Hepatocyte (in vitro differentiated cells): ENCODE measurements at places on chromosomes 2 and 18. TPM values are rescaled to one million over a fixed set of nuclear protein-coding genes. Genes with fewer than 3 reads are reported as not detected.

DNA sequence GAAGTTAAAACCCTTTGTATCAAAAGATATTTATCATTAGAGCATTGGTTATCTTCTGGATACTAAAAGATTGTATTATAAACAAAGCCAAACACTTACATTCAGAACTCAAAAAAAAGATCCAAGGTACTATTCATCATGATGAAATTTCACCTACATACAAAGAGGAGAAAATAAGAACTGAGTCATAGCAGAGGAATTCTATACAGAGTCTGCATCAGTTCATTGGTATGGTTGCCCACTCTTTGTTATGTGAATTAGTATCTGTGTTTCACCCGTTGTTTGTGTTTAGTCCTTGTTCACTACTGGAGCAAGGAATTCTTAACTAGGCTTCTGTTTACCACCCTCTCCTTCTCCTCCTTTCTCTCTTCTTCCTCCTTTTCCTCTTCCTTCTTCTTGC is 157.9 kb downstream of the LNPK start:
- DNase-seq: no peak

DNA sequence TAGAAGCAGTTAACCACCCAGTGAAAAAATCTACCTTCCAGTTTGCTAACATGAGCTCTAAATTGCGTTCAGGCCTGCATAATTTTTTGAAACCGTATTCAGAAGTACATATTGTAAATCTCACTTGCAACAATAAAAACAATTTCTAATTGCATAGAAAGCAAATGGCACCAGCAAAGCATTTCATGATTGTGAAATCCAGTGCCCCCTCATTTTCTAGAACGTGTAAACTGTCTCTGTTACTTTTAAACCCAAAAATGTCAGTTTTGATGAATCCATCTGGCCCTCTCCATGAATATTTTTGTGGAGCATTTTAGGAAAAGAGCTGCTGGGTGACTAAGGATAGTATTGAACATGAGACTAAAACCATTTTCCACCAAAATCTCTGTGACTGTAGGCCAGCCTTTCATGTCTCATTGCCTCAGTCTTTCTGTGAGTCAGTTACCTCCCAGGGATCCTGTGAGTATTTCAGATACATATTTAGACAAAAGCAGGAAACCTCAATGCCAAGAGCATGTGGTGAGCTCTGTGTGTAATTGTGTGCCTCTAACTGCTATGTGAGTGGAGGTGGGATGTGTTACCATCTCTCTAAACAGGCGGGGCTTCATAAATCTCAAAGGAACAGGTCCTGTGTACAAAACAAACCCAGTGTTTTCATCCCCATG is 477.8 kb upstream of the DCC start:
- DNase-seq: no peak

- no peak for DNase-seq
Observed at GRCh38 chr18:46883180-46883579, 34.1 kb downstream of the PIAS2 start.

DNA sequence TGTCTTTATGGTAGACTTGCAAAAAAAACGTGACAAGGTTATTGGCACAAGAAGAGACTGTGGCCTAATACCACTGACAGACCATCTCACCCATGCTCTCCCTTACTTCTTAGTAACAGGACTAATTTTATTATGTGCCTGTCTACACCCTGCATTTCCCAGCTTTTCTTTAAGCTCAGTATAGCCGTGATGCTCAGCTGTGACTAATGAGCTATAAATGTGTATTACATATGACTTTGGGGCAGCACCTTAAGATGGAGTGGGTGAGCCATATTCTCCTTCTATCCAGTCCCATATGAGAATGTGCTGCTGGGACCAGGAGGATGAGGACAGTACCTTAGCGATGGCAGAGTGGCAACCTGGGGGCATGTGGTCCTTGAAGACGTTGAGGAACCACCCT is 293.5 kb downstream of the RNF144A start:
- DNase-seq: no peak

Gene TAF4B
- 0.85 TPM in 1 of 2 replicates, not detected in the other for polyA plus RNA-seq

Gene KIAA2012
- 0.05 TPM in 1 of 2 replicates, not detected in the other for polyA plus RNA-seq

DNA sequence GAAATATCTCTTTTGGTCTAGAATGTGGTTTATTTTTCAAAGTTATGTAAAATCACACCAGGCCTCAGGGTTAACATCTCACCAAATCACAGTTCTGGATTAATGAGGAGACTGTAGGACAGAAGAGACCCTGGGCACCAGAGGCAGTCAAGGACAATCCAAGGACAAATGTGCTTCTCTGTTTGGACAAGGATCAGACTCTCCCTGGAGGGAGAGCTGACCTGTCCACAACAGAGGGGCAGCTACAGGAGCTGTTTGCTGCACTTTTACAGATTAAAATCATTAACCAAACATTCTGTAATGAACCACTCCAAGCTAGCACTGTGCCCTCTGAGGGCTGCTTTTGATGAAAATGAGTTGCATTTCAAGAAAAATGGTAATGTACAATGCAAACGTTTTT is 690.6 kb upstream of the SLC8A1 start:
- DNase-seq: no peak

GRCh38 chr2:156818221-156818620 is 382.0 kb downstream of the GPD2 start:
- DNase-seq: no peak

- DNase-seq: peak; percentile 68
Observed at GRCh38 chr18:58407263-58407648, 221.6 kb downstream of the ALPK2 start.
